ENCODE measurements at places on chromosomes 11 and 22.

DNA sequence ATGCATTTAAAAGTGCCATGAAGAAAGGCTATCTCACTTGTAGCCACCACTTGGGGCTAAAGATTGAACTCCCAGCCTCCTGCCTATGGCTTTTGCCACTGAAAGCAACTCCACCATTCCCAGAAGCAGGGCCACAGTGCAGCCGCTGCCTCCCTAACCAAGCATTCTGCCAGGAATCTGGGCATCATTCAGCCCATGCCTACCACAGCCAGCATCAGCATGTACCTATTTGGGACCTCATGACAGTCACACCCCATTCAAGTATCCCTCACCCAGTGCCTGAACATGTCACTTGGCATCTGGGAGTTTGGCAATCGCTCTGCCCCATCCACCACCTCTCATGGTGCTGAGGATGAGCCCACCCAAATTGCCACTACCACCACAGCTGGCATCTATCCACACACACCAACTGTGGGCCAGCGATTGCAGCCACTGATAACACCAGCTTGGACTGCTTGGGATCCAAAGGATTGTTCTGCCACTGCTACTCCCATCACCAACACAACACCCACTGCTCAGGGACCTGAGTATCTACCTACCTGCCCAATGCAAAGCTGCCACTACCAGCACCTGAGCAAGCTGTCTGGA is 234.4 kb downstream of the GRM5 start:
- DNase-seq = no peak

- DNase-seq = no peak
Observed at GRCh38 chr11:1831338-1832210, 3.2 kb upstream of the SYT8 start.

DNA sequence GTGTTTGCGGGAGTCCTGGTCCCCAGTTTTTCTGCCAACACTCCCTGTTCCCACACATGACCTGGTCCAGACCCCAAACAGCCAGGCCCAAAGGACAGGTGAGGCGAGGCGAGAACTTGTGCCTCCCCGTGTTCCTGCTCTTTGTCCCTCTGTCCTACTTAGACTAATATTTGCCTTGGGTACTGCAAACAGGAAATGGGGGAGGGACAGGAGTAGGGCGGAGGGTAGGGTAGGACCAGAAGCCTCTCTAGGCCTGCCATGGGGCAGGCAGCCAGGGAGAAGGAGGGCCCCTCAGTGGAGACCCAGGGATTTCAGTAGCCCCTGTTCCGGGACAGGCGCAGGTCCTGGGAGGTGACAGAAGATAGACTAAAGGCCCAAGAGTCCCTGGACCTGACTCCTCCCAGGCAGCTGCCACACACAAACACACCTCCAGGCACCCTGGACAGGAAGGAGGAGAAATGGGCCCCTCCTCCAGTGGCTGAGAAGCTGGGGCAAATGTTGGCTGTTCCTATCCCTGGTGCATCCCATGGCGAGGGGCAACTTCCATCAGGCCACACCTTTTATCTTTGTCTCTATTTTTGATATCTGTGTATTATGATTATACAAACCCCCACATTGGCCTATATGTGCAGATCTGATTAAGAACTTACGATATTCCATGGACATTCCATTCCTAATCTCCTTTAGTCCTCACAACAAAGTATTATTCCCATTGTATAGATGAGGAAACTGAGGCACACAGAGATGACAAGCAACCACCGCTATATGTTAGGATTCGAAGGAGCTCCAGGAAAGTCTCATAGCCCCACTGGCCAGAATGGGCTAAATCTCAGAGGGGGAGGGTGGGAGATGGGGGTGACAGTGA is 626 bp upstream of the F2 start:
- DNase-seq = no peak

GRCh38 chr11:15941206-15941770 is 415.1 kb downstream of the SOX6 start:
- DNase-seq = peak; percentile 24

GRCh38 chr11:118396097-118396501 is 5.3 kb upstream of the ATP5MG start:
- DNase-seq = no peak

- DNase-seq = no peak
Observed at GRCh38 chr11:4050138-4050537, 44.5 kb upstream of the RRM1 start.

DNA sequence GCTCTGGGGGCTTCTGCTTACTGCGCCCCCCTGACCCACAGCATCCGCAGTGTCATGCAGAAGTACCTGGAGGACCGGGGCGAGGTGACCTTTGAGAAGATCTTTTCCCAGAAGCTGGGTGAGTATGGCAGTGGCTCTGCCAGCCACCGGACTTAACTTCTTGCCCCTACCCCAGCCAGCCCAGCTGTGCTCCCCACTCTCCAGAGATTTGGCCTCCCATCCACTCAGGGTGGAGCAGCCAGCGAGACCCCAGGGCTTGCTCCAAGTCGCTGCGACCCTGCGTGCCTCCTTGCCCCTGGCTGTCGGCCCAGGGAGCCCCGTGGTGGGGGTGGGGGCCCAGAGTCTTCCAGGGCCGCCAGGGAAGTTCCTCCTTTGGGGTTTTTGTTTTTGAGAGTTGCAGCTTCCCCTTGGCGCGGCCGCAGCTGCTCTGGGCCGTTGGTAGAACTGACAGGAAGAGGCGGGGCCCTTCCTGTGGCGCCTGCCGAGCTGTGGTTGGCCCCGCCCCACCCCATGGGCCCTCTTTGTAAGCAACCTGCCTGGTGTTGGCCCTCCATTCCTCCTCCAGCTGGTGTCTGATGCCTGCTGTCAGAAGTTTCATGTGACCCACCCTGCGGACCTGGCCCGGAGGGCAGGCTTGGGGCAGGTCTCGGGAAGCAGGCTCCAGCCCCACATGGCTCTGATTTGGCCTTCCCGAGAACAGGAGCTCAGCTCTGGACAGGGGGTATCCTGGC is 11.1 kb downstream of the GRK2 start:
- no peak for DNase-seq

GRCh38 chr22:46763051-46763705 is 728 bp downstream of the TBC1D22A start:
- DNase-seq = no peak

- no peak for DNase-seq
Observed at GRCh38 chr11:66291706-66292542, at the start of gene TMEM151A. Gene TMEM151A, plus strand, starts transcription at chr11:66291894. Its CDS starts 120 bp downstream, at chr11:66292014.

- no peak for DNase-seq
Observed at GRCh38 chr11:47918370-47918690, 62.0 kb upstream of the PTPRJ start.

- DNase-seq = no peak
Observed at GRCh38 chr11:104076455-104076854, 40.0 kb downstream of the DDI1 start.

- DNase-seq = no peak
Observed at GRCh38 chr11:78539506-78539905, 35.2 kb downstream of the NARS2 start.

DNA sequence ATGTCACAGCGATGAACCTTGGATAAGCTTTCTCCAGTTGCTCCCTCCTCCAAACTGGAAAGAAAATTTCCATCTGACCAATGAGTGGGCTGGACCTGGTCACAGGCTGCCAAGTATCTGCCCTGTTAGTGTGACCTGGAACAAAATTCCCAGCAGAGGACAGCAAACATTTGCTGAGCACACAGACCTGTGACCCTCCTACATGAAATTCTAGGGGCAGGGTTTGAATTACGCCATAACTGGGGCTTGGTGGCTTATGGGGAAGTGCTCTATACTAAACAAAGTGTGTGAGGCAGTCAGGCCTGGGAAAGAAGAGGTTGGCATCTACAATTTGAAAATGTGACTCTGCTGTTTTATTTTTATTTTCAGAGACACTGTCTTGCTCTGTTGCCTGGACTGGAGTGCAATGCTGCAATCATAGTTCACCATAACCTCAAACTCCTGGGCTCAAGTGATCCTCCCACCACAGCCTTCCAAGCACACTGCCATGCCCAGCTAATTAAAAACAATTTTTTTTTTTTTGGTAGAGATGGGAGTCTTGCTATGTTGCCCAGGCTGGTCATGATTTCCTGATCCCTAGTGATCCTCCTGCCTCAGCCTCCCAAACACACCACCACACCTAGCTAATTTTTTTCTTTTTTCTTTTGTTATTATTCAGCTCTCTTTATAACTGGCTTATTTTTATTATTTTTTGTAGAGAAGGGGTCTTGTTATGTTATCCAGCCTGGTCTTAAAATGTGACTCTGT is 13.6 kb upstream of the XBP1 start:
- DNase-seq = no peak

DNA sequence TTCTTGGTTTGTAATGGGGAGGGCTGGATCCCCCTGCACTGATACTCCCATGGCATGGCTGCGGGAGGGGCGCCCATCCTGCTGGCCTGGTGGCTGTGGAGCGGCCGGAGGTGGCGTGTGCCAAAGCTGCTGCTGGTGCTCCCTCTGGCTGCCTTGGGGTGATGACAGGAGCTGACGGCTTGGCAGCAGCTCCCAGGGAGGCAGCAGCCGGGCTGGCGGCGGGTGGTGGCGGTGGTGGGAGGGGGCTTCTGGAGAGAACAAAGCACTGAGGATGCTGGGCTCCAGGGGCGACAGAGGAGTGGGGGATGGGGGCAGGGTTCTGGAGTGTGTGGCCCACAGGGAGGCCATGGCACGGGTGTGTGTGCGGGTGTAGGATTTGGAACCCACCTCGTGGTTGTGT is 11.4 kb upstream of the MPPED1 start:
- no peak for DNase-seq

DNA sequence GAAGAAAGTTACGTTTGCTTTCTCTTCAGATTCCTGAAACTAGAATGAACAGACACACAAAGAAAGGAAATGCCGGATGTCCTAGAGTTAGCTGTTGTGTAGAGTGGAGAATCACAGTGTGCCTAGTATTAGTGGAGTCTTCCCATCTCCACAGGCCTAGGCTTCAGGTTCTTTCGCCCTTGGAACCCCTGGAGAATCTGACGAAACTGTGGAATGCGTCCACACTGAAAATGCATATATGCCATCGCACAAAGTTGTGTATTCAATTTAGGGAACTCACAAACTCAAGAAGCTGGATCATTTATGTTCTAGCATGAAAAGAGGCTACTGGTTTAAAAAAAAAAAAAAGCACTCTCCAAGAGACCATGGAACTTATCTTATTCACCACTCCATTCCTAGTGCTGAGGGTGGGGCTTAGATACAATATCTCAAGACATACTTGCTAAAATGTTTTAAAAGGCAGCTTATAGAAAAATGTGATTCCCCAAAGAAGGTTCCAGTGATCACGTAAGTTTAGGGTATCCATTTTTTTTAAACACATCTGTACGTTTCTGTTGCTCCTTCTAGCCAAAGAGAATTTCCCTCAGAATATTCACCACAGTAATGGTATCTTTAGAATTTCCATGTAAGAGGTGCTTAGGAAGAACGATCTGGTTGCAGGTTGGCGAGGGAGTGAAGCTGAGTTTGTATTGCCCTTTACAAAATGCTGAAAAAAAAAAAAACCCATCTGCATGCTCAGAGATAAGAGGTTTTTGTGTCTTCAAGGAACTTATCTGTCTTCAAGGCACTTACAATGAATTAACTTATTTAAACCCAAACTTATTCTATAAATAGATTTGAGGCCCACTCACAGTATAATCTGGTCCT is 20.0 kb downstream of the MAML2 start:
- DNase-seq = no peak

DNA sequence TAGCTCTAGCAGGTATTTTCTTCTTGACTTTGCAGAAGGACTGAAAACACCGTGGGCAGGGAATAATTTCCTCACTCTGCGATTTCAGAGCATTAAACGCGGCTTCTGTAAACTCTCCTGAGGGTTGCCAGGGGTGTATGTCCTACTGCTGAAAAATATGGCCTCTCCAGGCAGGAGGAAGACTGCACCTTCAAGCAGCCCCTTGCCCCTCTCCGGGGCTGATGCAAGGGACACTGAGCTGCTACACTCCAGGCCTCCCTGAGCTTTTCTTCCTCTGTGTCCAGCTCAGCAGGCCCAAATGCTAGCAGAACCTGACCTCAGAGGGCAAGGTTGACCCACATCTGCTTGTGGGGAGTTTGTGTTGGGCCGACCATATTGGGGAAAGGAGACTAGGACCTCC is 2.2 kb downstream of the CD6 start:
- DNase-seq = no peak

- peak; percentile 84 for DNase-seq
Observed at GRCh38 chr11:73147771-73148681, 5.9 kb upstream of the FCHSD2 start.

GRCh38 chr11:134519788-134520187 is 107.7 kb upstream of the B3GAT1 start:
- DNase-seq = no peak

- no peak for DNase-seq
Observed at GRCh38 chr11:125281831-125282595, 117.5 kb downstream of the PKNOX2 start.

GRCh38 chr22:28773461-28773867 is 969 bp downstream of the CCDC117 start:
- no peak for DNase-seq

DNA sequence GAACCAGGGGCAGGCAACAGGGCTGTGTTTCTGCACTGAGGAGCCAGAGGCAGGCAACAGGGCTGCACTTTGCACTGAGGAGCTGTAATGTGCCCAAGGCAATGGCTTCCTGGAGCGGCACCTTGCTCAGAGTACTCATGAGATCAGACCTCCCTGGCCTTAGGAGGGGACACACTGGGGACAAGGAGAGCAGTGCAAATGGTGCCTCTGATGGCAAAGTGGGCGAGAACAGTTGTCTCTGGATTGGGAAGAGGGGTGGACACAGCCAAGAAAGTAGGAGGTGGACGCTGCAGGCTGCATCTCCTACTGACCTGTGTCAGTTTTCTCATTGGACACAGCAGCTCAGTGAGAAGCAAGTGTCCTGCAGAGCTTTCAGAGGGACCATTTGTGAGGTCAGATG is 1443.3 kb downstream of the TBC1D22A start:
- DNase-seq = no peak

DNA sequence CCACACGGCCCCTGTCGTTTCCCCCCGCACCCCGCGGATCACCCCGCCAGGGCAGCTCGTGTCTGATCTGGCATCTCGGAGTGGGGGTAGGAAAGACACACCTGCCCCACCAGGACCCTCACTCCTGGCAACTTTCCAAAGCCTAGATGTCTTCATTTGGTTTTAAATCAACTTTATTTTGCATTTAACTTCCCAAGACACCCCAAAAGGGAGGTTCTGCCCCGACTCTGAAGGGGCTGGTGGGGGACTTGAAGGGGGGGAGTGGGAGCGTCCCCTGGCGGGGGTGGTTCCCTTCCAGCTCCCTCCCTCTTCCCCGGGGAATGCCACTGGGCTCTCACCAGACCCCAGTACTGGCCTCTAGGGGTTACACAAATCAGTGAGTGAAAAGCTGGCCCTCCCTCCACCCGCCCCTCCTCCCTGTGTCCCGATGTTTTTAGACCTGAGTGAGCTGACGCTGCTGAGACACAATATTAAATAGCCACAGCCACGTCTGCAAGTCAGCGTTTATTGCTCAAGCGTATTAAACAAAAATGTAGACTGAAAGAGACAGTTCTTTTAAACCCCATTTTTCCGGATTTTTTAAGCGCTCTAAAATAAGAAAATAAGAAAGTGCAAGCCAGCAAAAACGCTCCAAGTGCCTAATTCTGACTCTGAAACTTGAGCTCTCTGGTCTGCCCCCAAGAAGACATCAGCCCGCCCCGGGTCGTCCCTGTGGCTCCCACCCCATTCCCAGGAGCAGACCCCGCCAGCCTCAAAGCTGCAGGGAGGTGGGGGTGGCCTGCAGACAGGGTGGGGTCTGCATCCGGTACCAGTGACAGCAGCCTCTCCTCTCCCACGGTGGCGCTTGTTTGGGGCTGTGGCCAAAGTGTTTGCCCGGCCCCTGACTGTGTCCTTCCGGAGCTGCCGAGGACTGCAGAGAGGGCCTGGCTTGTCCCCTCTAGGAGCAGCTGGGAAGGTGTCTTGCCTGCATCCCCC is 1.1 kb upstream of the TTLL8 start:
- no peak for DNase-seq

Data from posterior cingulate gyrus (tissue), 11 donors.